ENCODE measurements at places on chromosomes 13 and 19.

DNA sequence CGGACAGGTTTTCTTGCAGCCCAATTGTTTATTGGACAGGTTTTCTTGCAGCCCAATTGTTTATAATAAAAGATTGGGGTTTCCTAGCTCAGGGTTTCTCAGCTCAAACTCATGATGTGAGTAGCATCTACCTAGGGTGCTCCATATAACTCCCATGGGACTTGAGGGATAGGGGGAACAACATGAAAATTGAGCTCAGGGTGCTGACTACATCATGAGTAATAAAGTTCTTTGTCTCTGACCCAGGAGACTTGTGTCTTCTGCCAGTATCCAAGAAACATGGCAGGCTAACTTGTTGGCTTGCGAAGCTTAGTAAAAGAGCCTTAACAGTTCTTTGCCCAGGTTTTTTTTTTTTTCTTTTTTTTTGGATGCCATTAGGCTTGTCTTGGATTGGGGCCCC is 59.2 kb upstream of the MYCBP2 start:
- no peak for DNase-seq

- no peak for DNase-seq
Measured at GRCh38 chr13:31433746-31434145, 234.0 kb downstream of the B3GLCT start.

DNA sequence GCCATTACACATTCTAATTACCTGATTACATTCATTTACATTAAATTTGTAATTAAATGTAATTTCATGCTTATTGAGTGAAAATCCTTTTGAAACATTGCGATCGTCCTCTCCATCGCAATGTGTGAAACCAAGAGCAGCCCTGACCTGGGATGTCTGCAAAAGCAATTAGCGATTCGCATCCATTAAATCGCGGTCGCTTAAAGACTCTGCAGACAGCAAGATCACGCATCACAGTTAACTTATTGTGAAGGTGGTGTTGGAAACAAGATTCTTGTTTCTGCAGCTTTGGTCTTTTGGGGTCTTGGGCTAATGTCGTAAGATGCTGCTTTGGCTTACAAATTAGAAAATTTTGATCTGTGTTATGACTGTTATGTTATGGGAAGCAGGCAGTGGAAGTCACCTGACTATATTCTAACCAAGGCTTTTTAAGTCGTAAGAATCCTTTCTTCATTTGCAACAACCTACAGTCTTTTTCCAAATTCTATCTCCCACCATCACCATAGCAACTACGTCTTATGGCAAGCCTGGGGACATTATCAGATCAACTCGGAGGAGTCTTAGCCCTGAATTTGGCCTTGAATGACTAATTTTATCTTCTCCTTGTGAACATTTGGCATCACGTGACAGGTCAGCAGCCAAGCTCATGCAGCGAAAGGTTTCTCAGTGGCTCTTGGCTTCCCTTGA is 142.8 kb upstream of the SOX1 start:
- peak; percentile 8 for DNase-seq

GRCh38 chr19:47156861-47157430 is 26.3 kb downstream of the SAE1 start:
- DNase-seq = no peak

DNA sequence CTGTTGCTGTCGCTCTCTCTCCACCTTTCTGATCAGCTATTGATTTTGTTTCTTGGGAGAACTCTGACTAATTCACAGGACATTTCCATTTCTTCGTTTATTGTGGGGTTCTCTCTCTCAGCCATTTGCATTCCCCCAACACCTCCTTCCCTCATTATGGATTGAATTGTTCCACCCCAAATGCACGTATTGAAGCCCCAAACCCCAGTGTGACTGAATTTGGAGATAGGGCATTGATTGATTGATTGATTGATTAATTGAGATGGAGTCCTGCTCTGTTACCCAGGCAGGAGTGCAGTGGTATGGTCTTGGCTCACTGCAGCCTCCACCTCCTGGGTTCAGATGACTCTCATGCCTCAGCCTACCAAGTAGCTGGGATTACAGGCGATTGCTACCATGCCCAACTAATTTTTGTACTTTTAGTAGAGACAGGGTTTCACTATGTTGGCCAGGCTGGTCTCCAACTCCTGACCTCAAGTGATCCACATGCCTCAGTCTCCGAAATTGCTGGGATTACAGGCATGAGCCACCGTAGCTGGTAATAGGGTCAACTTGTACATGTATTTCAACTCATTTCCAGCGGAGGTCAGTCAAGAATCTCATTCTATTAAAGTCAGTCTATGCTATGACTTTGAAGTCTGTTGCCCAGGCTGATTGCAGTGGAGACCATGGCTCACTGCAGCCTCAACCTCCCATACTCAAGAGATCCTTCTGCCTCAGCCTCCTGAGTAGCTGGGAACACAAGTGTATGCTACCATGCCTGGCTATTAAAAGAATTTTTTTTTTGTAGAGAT is 13.6 kb downstream of the NFILZ start:
- DNase-seq = no peak

GRCh38 chr19:2475018-2475701 is 767 bp upstream of the GADD45B start:
- DNase-seq = no peak

- DNase-seq = no peak
Measured at GRCh38 chr19:13646758-13647157, 117.6 kb upstream of the MRI1 start.

GRCh38 chr19:43367822-43368221 is 14.3 kb downstream of the CD177 start:
- no peak for DNase-seq

- no peak for DNase-seq
Measured at GRCh38 chr13:68026077-68026476, 795.9 kb upstream of the PCDH9 start.

GRCh38 chr19:37817180-37817981 is 38.0 kb upstream of the ZNF573 start:
- DNase-seq = peak; percentile 91

- no peak for DNase-seq
Measured at GRCh38 chr13:40566811-40567210, 99.6 kb downstream of the FOXO1 start.

DNA sequence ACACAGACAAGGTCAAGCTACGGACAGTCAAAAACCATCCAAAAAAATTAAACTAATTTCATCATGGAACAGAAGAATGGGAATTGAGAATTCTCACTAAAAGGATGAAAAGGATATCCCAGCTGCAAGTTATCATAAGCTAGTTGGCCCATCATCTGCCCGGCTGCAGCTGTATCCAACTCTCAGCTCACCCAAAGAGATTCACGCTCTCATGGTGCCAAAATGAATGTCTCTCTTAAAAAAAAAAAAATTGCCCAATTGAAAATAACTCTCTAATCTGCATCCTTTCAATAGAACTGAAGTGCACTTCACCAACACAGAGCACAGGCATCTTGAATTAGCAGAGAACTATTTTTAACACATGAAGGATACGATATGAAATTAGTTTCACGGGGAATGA is 20.0 kb downstream of the ENOX1 start:
- no peak for DNase-seq

DNA sequence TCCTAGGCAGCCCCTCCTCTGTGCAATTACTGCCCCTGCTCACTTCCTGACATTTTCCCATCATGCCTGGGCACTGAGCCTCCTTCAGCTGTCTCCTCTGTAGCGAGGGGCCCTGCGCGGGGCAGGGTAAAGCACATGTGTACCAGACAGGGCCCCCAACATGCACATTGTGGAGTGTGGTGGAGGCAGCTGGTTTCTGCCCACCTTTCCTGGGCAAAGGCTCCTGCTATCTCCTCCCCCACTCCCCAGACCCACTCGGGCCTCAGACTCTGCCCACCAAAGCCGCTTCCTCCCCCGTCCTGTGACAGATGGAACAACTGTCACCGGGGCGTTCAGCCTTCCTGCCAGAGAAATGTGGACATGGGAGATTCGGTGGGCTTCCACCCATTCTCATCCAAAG is 2.9 kb upstream of the KPTN start:
- DNase-seq = no peak

Measured in H9 (cell line).